Femur (tissue), 1 donor: ENCODE measurements at places on chromosomes 16 and 17.

- no peak for DNase-seq
Measured at GRCh38 chr17:38456031-38456815, 28.0 kb downstream of the ARHGAP23 start.

DNA sequence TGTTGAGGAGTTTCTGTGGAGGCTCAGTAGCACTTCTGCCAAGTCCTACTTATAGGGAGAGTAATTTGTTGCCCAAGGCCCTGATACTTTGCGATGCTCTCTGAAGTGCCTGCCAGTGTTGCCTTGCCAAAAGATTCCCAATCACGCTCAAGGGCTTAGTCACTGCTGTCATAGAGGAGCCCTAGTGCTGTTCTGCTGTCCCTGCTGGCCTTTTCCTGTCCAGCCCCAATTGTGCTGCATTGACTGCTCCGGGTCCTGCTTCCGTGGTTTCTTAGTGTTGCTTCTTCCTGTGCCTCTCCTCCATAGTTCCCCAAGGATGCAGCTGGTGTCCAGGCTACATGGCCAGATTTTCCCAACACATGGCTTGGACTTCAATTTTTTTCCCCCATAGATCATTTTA is 13.9 kb downstream of the NUP93 start:
- peak; percentile 37 for DNase-seq

- DNase-seq: no peak
Measured at GRCh38 chr16:19882646-19883045, 2.0 kb downstream of the GPRC5B start.

- peak; percentile 46 for DNase-seq
Measured at GRCh38 chr17:72421128-72422092, 300.6 kb downstream of the SOX9 start.

GRCh38 chr17:45101546-45101882 is 30.8 kb downstream of the PLCD3 start:
- DNase-seq: no peak
